ENCODE measurements at places on chromosomes 13 and 19.

DNA sequence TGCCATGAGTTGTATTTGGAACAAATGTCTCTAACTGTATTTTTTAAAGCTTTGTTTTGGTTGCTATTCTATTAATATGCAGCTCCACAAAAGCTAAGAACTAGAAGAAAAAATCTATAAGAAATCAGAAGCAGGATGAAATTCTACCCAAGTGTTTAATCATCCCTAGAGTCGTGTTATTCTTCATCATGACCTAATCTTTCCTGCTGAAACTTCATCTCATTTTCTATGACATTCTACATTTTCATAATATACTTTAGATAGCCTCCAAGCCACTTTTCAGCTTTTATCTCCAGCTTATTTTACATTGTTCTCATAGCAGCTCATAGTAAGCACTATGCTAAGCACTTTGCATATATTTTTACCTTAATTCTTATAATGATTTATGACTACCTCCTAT lies 302.8 kb downstream of the FOXO1 start:
- no peak for DNase-seq

DNA sequence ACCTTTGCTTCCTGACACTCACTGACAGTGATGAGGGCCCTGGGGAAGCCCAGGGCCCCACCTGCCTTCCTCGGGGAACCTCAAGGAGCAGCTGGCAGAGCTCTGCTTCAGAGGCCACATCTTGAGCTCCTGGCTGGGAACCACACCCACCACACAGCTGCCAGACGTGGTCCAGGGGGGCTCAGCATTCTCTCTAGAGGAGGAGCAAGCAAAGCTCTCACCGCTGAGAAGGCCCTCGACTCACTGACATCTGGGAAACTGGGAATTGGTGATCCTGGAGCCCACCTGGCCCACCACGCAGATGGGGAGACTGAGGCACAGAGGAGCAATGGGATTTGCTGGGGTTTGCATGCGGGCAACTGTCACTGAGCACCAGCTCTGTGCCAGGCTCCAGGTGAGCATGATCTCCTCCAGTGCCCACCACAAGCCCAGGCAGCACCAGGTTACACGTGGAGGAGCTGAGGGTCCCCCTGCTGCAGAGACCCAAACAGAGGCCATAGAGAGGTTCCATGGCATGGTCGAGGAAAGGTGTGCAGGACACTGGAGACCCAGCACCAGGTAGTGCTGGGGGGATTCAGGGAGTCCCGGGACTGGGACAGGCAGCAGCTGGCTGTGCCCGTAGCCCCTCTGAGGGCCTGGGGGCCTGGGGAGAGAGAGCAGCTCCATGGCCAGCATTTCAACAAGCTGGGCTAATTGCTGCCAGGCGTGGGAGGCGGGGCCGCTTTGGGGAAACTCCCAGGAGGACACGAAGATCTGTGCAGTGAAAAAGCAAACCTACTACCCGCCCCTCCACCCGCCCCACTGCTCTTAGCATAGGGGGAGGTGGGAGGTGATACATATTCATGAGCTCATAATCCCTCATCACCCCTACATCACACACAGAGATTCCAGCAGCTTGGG lies 33.4 kb downstream of the PEPD start:
- no peak for DNase-seq

DNA sequence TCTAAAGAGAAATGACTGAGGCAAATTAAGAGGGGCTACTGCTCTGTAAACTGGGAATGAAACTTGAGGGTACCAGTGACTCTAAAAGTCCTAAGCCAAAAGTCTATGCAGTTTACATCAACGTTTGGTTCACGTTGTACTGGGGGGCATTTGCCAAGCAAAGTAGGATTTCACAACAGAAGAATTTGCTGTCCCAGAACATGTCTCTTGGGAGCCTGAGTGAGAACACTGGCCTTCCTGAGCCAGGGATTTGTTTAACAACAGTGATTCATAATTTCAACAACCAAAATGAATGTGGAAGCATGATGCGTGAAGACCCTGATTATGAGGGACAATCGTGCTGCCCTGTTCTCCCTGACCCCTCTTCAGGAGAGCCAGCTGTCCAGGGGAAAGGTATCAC lies 178.0 kb downstream of the OXGR1 start:
- DNase-seq: no peak

DNA sequence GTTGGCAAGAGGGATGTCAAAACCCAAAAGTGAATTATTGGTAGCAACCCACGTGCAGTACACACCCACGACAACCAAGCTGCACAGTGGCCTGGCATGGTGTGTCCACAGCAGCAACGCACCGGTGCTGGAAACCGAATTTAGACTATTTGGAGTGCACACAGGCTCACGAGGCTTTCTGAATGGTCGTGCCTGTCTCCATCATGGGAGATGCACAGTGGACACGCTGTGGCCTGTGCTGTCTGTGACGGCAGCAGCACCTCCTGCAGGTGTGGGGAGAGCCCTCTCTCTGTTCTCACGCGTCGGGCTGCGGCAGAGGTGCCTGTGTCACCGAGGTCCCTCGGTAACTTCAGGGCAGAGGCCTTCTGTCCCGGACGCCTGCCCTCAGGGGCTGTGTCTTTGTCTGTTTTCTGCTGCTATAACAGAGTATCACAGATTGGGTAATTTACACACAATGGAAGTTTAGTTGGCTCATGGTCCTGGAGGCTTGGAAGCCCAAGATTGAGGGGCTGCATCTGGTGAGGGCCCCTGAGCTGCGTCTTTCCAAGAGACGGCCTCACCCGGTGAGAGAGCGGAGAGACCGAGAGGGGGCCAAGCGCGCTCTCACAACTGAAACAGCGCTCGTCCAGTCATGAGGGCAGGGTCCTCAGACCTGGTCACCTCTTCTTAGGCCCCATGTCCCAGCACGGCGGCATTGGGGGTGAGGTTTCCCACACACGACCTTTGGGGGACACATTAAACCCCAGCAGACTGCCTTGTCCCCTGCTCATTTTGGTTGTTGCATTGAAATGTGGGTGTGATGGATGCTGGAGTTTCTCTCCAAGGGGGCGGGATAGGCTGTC lies 9.1 kb upstream of the MCF2L start:
- no peak for DNase-seq

GRCh38 chr13:23580684-23581060 lies 10.5 kb downstream of the TNFRSF19 start:
- no peak for DNase-seq

GRCh38 chr13:94660695-94661326 lies 51.5 kb downstream of the SOX21 start:
- DNase-seq: no peak

DNA sequence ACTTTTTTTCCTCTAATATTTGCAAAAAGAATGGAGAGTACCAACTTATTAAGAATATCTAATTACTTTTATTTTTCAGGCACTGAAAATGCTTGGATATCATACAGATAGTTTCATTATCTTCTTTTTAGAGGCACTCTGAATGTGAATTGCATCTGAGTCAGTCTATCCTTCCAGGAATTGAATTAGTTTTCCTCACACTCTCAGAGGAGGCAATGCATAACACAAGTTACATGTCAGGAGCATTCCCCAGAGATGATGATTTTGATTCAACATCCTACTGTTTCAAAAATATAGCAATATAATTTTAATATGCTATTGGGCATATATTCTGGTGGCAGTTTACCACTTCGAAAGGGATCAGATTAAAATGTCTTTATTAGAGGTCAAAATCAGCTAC lies 1315.4 kb downstream of the PCDH9 start:
- DNase-seq: no peak
